ENCODE measurements at places on chromosomes 16 and 17.

DNA sequence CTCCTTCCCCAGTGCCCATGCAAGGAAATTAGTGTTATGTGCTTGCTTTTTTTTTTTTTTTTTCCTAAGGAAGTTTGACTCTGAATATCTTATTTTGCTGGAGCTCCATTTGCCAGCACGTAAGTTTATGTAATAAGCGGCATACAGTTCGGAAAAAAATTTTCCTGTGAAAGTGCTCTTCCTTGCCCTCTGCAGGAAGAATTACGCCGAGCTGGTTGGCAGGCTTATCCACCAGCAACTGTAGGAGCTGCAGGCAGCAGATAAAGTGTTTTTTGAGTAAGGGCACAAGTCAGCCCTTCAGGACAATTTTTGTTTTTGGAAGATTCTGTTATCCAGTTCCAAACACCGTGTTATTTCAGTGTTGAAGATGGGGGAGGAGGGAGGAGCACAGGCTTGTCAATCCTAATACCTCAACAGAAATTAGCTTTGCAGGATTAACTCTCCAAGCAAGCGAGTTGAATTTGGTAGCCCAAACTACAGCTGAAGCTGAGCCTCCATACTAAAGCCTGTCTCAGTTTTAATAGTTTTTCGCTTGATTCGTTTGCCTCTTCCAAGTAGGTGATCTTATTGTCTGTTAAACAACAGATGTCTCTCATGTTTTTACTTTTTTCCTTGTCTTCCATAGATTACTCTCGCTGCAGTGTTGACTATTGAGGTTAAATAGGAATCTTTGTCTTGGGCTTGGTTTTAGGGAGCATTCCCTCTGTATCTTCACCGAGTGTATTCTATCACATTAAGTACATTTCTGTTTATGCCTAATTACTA lies 1.1 kb downstream of the SPECC1 start:
- peak; percentile 10 for DNase-seq

DNA sequence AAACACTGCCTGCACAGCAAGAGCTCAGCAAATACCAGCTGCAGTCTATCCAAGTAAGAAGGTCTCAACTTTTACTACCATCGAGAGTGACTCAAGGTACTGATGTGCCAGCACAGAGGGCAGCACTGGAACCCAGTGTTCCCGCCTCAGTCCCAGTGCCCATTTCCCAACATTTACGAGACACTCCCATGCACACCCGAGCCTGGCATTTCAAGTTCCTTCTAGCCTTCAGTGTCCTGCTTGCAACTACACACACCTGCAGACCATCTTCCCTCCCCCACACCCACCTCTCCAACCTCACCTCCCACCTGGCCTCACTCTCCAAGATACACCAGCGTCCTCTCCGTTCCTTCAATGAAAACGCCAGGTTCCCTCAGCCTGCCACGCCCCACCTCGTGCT lies 3.2 kb downstream of the KLHDC4 start:
- no peak for DNase-seq

DNA sequence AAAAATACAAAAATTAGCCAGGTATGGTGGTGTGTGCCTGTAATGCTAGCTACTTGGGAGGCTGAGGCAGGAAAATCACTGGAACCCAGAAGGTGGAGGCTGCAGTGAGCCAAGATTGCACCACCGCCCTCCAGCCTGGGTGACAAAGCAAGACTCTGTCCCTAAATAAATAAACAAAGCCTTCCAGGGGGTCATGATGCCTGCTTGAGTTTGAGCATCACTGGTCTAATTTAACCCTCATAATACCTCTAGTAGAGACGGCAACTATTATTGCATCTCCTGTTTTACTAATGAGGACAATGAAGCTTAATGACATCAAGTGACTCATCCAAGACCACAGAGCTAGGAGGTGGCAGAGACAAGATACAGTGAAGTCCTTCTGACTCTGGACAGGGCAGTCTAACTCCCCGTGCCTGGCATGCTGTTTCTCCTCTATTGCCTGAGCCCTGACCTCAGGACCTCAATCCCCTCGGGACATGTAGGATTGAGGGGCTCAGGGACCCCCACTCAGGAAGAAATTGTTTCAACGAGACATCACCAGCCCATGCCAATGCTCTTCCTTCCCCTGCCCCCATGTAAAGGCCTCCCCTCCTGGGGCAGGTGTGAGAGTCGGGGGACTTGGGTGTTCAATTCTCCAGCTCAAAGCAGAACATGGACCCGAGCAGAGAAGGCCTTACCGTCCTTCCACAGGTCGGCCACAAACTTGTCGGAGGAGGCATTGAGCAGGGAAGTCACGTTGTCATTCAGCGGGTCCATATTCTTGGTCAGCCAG lies 102.9 kb downstream of the NDE1 start:
- DNase-seq, result no peak

- DNase-seq, result no peak
These were observed 66.6 kb downstream of the SIAH1 start for GRCh38 chr16:48318630-48319029.

- no peak for DNase-seq
These were observed 26.1 kb downstream of the JPH3 start for GRCh38 chr16:87628246-87628923.

DNA sequence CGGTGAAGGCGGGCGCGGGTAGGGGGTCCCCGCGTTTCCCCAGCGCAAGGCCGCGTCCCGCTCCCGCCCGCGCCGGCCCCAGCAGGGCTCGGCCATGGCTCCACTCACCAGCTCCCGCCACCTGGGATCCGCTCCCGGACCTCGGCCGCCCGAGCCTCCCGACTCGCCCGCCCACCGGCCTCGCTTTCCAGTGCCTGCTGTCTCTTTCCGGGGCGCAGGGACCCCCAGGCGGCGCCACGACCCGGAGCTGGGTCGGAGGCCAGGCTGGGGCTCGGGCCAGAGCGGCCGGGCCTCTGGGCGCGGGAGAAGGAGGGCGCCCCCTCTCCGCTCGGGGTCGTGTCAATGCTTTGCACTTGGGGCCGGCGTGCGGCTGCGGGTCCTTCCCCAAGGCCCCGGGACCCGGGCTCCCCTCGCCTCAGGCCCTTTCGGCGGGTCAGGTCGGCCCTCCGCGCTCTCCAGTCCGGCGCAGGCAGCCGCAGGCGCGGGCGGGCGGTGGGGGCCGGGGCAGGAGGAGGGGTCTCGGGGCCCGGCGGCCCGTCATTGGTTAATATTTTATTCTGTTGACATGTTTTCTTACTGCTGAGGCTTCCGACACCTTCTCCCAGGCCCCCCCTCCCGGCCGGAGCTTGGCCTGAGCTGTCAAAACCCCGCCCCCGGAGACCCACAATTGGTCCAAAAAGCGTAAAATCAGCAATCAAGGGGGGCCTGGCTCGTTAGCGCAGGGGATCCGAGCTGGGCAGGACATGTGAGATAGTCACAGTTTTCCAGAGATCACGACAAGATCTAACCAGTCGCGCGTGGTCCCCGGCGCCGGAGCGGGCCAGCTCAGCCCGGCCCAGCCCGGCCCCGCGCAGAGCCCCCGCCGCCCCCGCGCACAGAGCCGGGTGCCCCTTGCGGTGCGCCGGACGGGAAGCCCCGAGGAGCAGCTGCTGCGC lies at the start of gene TBX2:
TBX2 (plus strand) TSS at position 713 of the 935 bp plus-strand sequence. CDS start 334 bp downstream, outside the sequence.
- DNase-seq, result peak; percentile 80

GRCh38 chr17:8916466-8916865 lies 49.0 kb upstream of the PIK3R6 start:
- no peak for DNase-seq

DNA sequence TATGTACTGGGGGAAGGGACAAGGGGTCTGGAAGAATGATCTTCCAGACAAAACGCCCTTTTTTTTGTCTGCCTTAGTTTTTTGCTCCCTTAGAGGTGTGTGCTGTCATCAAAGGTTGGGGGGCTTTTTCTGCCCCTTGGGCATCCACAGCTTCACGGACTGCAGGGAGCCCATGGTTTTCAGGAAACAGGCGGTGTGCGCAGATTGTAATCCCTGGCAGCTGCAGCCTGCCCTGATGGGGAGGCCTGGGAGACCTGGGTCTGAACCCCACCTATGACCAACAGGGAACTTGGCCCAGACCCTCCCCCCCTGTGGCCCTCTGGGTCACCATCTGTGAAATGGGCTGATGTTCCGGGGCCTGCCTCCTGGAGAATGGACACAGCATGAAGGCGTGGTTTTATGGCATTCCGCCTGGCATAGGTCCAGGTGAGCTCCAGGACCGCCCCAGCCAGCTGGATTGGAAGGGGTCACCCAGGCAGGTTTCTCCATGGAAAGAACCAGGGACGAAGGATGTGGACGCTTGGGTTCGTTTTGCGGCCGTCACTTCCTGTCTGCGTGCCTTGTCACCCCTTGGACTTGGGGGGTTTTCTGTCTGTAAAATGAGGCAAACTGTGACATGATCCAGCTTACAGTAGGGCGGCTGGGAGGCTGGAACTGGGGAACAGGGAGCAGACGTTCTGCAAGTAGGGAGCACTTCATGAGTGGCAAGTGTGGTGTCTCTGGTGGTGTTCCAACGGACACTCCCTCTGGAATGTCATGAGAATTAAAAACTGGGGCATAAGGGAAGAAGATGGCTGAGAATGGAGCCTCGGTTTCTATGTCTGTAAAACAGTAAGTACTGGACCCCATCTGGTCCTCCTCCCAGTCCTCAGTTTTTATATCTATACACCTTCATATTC lies 1.5 kb downstream of the CPNE2 start:
- DNase-seq, result no peak

DNA sequence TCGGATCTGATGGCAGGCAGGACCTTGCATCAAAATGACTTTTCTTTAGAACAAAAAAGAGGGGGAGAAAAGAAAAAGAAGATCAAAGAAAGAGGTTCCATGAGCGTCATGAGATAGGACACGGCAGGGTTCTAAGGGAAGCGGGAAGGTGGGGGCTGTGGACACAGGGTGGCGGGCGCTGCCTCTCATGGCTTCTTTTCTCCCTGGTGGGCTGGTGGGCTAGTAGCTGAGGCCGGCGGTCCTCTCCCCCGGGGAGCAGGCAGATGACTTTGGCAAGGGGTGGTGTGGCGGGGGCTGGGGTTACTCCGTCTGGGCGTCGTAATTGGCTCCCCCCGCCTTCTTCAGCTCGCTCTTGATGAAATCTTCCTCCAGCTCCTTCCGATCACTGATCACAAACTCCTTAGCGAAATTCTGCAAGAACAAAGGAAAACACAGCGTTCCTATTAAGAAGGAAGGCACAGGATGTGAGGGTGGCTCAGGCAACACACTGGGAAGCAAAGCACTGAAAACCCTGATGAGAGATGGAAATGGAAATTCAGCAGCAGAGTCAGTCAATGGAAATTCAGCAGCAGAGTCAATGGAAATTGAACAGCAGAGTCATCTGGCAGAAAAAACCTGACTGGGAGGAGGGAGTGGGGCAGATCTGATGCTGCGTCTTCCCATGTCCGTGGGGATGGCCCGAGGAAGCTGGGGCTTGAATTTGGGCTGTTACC lies 51.2 kb downstream of the COTL1 start:
- no peak for DNase-seq

DNA sequence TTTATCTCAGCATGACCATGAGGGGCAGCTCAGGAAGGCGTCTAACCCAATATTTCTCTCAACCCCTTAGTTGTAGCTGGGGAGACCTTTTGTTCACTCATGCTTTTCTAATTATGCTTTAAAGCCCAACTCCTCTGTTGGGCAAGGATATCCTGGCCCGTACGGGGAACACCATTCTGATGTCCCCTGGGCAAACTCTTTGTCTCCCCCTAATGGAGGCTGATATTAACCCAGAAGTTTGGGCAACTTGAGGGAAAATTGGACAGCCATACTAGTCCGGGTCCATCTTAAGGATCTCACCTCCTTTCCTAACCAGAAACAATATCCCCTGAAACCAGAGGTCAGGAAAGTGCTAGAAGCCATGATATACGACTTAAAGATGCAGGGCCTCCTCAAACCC lies 143.7 kb upstream of the COX10 start:
- no peak for DNase-seq

- DNase-seq, result no peak
These were observed 12.1 kb downstream of the ATP2C2 start for GRCh38 chr16:84380405-84380804.

DNA sequence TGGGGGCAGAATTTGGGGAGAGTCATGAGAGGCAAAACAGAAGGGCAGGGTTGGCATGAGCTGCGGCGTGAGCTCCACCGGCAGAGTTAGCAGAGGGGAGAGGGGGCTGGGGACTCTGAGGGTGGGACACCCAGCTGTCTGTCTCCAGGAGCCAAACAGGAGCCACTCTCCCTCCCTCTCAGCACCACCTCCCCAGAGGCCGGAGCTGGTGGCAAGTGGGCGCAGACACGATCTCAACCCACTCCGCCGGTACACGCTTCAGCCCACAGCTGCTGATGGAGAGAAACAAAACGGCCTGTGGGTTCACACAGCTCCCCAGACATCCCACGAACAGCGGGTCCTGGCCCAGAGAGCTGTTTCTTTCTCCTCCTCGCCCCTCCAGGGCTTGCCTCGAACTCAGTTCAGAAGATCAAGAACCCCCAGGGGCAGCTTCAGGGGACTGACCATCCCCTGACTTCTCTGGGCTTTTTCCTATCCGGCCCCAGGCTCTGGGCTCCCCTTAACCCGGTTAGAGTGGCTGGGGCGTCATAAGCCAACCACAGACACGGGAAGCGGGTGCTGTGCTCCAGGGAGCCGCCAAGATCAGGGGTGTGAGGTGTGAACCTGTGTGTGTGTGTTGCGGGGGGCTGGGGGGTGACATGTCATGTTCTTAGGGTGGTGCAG lies 7.6 kb downstream of the RHBDF2 start:
- DNase-seq, result no peak

GRCh38 chr17:47898241-47898640 lies 2.2 kb downstream of the SP2 start:
- no peak for DNase-seq

DNA sequence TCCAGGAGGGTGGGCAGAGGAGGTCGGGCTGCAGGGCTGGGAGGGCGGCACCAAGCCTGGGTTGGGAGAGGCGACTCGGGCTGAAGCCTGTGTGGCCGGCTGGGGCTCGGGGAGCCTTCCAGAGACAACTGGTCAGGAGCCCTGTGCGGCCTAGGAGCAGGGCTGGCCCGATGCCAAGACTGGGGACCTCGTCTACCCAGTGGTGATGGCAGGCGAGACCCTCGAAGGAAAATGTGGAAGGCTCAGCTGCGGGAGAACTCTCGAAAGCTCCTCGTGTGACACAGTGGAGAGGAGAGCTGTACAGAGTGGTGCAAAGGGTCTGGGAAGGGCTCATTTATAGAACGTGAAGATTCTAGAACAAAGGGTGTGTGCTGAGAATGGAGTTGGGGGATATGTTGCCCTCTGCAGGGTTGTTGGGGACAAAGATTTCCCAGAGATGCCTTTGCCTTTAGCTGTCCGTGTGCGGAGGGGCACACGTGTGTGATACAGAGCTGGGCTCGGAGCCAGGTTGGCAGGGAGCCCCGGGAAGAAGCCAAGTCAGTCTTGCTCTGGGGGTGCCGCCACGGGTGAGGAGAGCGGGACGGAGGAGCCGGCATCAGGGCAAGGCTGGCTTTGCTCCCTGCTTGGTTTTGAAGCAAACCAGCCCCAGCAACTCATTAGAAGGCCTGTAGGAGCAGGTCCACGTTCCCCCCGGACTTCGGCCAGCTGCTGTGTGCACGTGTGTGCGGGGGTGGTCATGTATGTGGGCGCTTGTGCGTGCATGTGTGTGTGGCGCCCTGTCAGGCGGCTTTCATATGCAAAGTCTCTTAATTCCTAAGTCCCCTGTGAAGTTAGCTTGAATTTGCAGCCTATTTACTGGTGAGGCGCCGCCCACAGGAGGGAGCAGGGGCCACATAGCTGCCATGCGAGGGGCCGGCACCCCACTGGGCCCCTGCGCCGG lies 132.4 kb upstream of the CHMP6 start:
- peak; percentile 47 for DNase-seq

Measured in RCC 7860 (cell line).